ENCODE measurements at places on chromosomes 7 and 10.

- no peak for DNase-seq
Measured at GRCh38 chr7:95478272-95479037, 7.3 kb upstream of the ASB4 start.

- no peak for DNase-seq
Measured at GRCh38 chr7:130988443-130988842, 254.4 kb upstream of the KLF14 start.

- no peak for DNase-seq
Measured at GRCh38 chr7:1990001-1990670, 242.6 kb downstream of the MAD1L1 start.

- DNase-seq: no peak
Measured at GRCh38 chr7:49706106-49706505, 67.3 kb upstream of the VWC2 start.

- DNase-seq: no peak
Measured at GRCh38 chr10:104267721-104268404, 1.1 kb upstream of the GSTO2 start.

- no peak for DNase-seq
Measured at GRCh38 chr7:94482796-94483195, 26.8 kb upstream of the CASD1 start.

DNA sequence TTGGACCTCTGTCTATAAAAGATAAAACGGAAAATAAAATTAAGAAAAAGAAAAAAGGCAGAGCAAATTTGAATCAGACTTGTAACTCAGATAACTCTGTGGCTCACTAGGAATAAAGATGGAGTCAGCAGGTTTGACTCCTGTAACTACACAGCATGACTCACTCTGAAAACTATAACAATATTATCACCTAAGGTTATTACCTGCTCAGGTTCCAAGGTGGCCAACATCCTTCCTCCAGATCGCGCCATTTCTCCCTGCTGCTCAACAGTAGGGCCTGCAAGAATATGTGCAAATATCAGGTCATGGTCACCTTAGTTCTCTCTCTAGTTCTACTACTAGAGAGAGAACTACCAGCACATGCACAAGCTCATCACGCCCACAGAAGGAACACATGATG is 30.0 kb downstream of the ALDH18A1 start:
- no peak for DNase-seq

DNA sequence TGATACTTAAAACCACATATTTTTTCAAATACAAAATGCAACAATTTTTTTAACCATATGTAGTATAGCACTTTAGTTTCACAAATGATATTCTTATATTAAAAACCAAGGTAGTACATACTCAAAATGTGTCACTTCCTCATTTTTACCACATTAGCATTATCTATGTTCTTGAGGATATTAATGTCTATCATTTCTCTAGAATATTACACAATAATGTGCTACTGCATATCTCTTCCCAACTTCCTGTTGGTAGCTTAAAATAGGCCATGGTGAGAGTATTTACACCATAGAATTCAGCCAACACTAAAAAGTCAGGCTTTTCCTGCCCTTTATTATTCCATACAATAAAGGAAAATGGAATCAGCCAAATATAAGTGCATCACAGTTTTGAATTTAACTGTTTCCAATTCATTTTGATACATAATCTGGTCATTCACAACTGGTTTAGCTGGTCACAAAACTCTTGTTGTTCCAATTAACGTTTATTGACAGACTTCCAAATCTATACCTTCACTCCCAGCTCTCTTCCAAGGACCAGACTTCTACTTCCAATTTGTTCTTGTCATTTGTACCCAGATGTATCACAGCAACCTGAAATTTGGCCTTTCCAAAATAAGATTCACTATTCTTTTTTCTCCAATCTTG is 20.0 kb upstream of the LRRC17 start:
- DNase-seq: no peak

DNA sequence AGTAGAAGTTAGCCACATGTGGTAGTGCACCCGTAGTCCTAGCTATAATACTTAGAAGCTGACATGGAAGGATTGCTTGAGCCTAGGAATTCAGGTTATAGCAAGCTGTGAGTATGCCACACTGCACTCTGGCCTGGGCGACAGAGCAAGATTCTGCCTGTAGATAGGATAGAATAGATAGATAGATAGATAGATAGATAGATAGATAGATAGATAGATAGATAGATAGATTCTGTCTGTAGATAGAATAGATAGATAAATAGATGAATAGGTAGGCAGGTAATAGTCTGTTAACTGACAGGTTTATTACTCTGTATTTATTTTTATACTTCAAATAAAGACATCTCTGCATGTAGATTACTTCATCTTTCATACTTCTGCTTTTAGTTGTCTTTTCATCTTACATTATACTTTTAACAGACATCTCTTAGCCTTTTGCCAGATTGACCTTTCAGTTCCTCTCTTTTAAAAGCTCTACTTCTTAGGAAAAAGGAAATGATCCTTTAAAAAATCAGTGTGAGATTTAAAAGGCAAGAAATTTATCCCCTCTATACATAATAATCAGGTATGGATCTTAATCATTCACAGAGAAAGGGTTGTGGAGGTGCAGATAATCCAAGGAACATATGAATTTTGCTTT is 31.8 kb downstream of the CCAR1 start:
- DNase-seq: no peak

DNA sequence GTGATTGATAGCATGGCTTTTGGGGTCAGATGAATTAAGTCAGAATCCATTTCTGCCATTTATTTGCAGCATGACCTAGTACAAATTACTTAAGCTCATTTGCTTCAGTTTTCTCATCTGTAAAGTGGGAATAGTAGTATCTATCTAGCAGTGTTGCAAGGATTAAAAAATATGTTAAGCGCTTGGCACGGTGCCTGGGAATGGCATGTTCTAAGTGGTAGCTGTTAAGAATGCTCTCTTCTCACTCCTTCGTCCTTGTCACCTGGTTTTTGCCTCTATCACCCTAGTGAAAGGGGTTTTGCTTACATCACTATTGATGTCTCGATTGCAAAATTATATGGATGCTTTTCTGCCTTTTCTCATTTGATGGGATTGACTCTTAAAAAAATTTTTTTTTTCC is 7.4 kb downstream of the TMEM248 start:
- DNase-seq: no peak

- no peak for DNase-seq
Measured at GRCh38 chr7:1458683-1459511, at the start of gene MICALL2. TSS of gene MICALL2 (minus strand) at chr7:1459470. CDS start at chr7:1459326, 144 bp downstream.

GRCh38 chr10:29828440-29828894 is 193.7 kb upstream of the SVIL start:
- DNase-seq: no peak

- DNase-seq: no peak
Measured at GRCh38 chr7:38211940-38212339, 33.9 kb downstream of the STARD3NL start.

DNA sequence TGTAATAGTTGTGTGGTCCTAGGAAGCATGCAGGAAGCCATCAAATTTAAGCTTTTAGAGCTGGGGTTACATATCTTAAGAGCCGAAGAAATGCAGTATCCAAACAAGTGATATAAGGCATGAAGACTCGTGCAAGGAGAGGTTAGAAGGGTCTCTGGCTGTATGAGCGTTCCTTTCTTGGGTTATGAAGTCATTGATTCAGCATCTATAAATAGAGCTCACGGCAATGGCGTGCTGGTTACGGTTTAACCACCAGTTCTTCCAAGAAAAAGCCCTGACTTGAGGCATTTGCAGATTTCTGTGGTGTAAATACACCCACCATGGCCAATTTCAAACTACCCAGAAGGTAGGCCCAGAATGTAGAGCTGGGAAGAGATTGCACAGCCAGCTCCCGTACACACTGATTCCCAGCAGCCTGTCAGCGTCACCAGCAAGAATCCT is 72.0 kb upstream of the KAT6B start:
- DNase-seq: no peak

- no peak for DNase-seq
Measured at GRCh38 chr7:157587805-157588560, 251.2 kb downstream of the DNAJB6 start.

DNA sequence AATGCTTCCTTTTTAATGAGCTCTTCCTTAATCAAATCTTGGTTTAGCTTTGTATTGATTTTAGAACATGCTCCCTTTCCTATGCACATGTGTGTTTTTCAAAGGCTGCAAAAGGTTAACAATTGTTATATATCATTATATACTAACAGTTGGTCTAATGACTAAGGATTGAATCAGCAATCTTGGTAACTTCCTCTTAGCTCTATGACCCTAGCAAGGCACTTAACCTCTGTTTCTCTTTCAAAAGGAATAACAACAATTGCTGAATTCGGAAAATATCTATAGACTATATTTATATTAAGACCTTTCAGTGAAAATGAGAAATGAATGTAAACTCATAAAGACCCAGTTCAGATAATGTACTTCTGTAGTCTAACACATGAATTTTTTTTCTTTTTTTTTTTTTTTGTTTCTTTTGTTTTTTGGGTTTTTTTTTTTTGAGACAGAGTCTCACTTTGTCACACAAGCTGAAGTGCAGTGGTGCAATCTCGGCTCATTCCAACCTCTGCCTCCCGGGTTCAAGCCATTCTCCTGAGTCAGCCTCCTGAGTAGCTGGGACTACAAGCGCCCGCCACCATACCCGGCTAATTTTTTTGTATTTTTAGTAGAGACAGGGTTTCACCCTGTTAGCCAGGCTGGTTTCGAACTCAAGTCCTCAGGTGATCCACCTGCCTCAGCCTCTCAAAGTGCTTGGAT is 48.8 kb downstream of the HOXA1 start:
- DNase-seq: no peak

DNA sequence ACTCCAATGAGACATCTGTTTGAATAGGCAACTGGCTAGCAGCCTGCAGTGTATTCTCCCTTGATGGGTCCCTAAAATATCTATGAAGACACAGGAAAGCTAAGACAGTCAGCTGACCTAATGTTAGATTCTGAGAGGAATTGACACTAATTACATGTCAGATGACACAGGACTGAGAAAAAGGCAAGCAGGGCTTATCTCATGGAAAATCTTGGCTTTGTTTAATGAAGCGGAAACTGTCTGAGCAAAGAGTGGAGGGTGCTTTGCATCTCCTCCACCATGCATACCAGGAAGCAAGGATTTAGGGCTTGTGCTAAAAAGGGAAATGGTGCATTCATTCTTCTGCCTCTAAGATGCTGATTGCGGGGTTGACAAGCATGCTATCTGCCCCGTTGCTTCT is 135.5 kb upstream of the GLI3 start:
- no peak for DNase-seq

DNA sequence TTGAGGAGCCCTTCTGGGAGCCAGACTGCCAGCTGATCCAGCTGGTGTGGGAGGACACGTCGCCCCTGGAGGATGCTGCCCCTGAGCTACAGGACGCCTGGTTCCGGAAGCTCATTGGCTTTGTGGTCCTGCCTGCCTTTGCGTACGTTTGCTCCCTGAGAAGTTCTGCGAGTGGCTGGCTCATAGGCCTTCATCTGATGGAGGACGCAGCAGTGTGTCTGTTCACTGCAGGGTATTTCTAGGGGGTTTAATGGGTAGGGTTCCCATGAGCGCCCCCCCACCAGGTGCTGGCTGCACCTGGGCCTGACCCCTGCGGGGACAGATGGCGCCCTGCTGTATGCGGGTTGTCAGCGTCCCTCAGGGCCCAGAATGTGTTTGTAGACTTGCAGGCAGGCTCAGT is 5.0 kb downstream of the PAOX start:
- DNase-seq: no peak

DNA sequence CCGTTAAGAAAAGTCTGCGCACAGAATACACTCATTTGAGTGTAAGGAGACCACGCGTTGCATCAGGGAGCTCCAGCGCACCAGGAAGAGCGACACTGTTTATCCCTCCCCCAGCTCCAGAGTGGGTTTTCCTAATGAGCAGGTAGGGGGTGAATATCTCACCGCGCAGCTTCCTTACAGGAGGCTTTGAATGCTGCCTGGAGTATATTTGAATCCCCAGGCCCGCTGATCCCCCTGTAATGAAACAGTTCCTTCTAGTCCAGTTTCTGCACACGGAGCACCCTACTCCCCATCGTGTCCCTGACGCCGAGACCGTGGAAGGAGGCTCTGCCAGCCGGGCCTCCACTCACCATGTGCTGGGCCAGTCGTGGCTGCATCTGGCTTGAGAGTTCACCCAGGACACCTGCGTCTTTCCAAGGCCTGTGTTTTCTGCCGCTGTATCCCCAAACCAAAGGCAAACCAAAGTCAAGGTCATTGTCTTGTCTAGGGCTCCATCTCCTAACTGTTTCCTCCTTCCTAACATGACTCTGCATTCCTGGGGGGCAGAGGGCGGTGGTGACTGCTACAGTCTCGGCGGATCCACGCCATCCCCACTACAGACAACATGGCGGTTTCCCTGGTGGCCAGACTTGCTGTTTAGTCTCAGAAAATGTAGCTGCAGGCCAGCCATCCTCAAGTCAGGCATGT is 167.8 kb downstream of the USP6NL start:
- DNase-seq: no peak
